ENCODE measurements at places on chromosomes 3 and 15. TPM values are rescaled to one million over a fixed set of nuclear protein-coding genes. Genes with fewer than 3 reads are reported as not detected.

- no peaks in the 10 kb centered on the region for H3K27me3 ChIP-seq
- no peaks in the 10 kb centered on the region for H3K36me3 ChIP-seq
- no peaks in the 10 kb centered on the region for H3K4me1 ChIP-seq
- DNase-seq = no peak
- no peak overlapping the region for H3K27ac ChIP-seq
- H3K4me3 ChIP-seq = no peak overlapping the region
Observed at GRCh38 chr15:59960318-59960717, 43.8 kb upstream of the FOXB1 start.

Gene CYFIP1
- 26.1 TPM for total RNA-seq

DNA sequence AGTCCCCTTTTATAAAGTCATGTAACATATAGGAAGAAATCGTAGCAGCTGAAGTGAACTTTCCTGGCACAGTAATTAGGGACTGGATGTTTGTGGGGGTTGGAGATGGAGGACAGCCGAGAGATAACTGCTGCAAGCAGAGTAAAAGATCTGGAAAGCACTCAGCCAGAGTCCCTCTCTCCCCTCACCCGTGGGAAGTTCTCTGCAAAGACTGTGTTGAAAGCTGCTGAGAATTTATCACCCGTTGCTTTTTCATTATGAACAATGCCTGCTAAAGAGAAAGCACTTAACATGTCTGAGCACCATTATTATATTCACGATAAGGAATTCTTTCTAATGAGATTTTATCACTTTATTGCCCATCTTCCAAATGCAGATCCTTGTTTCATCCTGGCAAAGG, 248.8 kb downstream of the SHOX2 start:
- no peak overlapping the region for H3K4me3 ChIP-seq
- H3K4me1 ChIP-seq = no peaks in the 10 kb centered on the region
- H3K36me3 ChIP-seq = no peaks in the 10 kb centered on the region

- no peaks in the 10 kb centered on the region for H3K36me3 ChIP-seq
- no peak overlapping the region for H3K27ac ChIP-seq
- no peaks in the 10 kb centered on the region for H3K27me3 ChIP-seq
- DNase-seq = no peak
- no peaks in the 10 kb centered on the region for H3K4me1 ChIP-seq
Observed at GRCh38 chr3:70224337-70224736, 88.1 kb downstream of the MDFIC2 start.

Gene CHCHD6
- 6.8 TPM for total RNA-seq

DNA sequence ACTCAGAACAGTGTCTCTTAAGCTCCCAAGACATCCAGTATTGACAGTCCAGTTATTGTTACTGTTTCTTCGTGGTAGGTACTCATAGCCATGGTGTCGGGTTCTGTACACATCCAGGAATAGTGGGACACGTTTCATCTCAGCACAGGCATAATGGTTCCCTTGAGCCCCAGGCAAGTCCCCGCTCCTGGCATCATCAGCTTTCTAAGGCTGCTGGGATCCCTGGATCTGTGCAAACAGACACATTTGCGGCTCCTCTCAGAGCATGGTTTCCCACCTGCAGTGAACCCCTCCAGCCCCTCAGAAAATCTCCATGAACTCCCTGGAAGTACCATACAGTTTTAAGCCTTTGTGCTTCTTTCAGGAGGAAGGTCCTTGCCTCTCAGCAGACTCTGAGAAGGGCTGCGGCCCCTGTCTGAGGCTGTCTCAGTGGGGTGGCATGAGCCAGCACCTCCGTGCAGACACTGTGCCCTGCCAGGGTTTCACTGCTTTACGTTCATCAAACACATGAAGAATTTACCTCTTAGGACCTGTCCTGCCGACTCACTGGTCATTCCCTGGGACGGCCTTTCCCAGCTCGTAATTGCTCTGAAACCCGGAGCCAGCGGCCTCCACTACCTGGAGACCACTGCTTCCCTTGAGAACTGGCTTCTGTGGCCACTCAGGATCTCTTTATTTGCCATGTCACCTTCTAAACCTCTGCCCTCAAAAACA, 124.9 kb downstream of the LRRK1 start:
- H3K27me3 ChIP-seq = no peaks in the 10 kb centered on the region
- DNase-seq = peak; percentile 1
- H3K27ac ChIP-seq = peak overlapping the region; percentile 80
- peaks cover 7% of the 10 kb centered on the region for H3K36me3 ChIP-seq

DNA sequence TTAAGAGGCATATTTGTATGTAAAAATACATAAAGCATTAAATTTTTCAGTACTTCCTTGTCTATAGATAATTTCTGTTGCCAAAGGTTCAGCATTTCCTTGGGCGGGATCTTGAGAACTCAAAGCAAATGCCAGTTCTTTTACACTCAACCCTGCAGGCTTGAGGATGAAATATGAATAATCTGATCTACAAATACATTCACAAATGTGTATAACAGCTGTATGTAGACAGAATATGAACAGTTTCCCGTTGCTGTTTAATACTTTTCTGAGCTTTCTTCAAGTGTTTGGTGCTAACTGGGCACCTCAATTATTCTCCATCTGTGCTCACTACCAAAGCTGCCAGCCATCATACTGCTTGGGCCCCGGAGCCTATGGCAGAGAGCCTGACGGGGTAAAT, 661.3 kb downstream of the NLGN1 start:
- no peaks in the 10 kb centered on the region for H3K4me1 ChIP-seq
- no peak overlapping the region for H3K4me3 ChIP-seq
- H3K27ac ChIP-seq = no peak overlapping the region
- no peaks in the 10 kb centered on the region for H3K27me3 ChIP-seq

Gene WDR93
- not detected for total RNA-seq

DNA sequence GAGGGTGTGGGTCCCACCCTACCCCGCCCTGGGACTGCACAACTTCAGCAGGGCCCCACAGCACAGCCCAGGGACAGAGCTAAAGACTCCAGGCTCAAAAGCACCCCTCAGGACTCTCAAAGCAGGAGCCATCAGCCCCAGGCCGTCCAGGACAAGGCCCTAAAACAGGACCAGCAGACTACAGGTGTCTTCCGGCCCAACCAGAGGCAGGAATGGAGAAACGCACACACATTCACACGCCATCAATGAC, 26.1 kb downstream of the ATRIP start:
- H3K4me3 ChIP-seq = peak overlapping the region; percentile 73
- DNase-seq = peak; percentile 24
- H3K4me1 ChIP-seq = peaks cover 54% of the 10 kb centered on the region
- peak overlapping the region; percentile 96 for H3K27ac ChIP-seq
- peaks cover 24% of the 10 kb centered on the region for H3K36me3 ChIP-seq

Gene CIB2
- 32.3 TPM for total RNA-seq

Gene CLDN16
- not detected for total RNA-seq

Gene CADPS
- 24.1 TPM for total RNA-seq

- H3K27me3 ChIP-seq = no peaks in the 10 kb centered on the region
- H3K4me1 ChIP-seq = no peaks in the 10 kb centered on the region
- H3K27ac ChIP-seq = no peak overlapping the region
- H3K36me3 ChIP-seq = no peaks in the 10 kb centered on the region
- no peak overlapping the region for H3K4me3 ChIP-seq
Observed at GRCh38 chr3:73321286-73321999, 260.0 kb downstream of the EBLN2 start.

GRCh38 chr3:126536126-126536525, 12.2 kb downstream of the CHST13 start:
- H3K4me1 ChIP-seq = peaks cover 14% of the 10 kb centered on the region
- H3K27me3 ChIP-seq = no peaks in the 10 kb centered on the region
- H3K27ac ChIP-seq = no peak overlapping the region
- H3K36me3 ChIP-seq = no peaks in the 10 kb centered on the region
- no peak for DNase-seq

Gene PSTPIP1
- total RNA-seq = 9.3 TPM

GRCh38 chr3:37227870-37228549, 53.6 kb upstream of the LRRFIP2 start:
- no peaks in the 10 kb centered on the region for H3K36me3 ChIP-seq
- DNase-seq = no peak
- no peaks in the 10 kb centered on the region for H3K27me3 ChIP-seq

GRCh38 chr15:96347181-96348111, 16.9 kb downstream of the NR2F2 start:
- peaks cover 18% of the 10 kb centered on the region for H3K4me1 ChIP-seq
- H3K27ac ChIP-seq = peak overlapping the region; percentile 88
- DNase-seq = no peak
- H3K27me3 ChIP-seq = peaks cover 85% of the 10 kb centered on the region

Gene BLOC1S6
- 26.0 TPM for total RNA-seq

- H3K27me3 ChIP-seq = no peaks in the 10 kb centered on the region
- no peak overlapping the region for H3K4me3 ChIP-seq
- no peak for DNase-seq
- H3K4me1 ChIP-seq = no peaks in the 10 kb centered on the region
Observed at GRCh38 chr15:29099131-29099880, 170.3 kb downstream of the NSMCE3 start.

Gene CLRN1
- total RNA-seq = not detected

Gene PLSCR1
- total RNA-seq = 20.6 TPM
